ENCODE measurements at places on chromosomes 6 and 20.

DNA sequence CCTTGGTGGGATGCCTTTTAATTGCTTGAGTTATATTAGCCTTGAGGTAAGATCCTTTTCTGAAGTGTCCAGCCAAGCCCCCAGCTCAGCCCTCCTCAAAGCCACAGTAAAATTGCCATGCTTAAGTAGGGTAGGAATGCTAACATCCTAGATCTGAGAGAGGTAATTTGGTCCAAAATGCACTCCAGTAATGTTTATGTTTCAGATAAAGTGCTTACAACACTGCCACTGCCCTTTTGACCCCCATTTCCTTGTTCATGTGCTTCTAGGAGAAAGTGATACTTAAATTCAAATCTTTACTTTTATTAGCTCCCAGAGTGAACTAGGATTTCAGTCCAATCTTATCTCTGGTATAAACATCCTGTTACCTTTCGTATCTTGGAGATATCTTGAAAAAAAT, 318.0 kb downstream of the BMP2 start:
- DNase-seq: no peak

DNA sequence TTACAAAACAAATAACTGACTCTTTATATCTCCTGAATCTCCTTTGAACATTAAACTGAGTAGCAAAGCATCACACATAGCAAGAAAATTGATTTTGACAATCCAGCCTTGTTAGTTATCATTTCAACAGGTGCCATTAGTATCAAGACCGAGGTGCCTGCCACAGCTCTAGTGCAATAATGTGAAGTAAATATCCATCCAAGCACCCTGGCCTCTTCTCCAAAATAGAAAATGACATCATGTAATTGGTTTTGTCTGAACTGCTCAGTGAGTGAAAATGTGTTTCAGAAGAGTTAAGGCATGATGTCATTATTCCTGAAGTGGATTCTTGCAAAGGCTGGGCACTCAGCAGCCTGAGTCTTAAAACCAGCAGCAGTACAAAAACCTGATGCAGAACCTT, 341.4 kb downstream of the PLCB1 start:
- DNase-seq: no peak

- no peak for DNase-seq
These were observed 17.1 kb upstream of the NOL4L start for GRCh38 chr20:32602273-32602672.

DNA sequence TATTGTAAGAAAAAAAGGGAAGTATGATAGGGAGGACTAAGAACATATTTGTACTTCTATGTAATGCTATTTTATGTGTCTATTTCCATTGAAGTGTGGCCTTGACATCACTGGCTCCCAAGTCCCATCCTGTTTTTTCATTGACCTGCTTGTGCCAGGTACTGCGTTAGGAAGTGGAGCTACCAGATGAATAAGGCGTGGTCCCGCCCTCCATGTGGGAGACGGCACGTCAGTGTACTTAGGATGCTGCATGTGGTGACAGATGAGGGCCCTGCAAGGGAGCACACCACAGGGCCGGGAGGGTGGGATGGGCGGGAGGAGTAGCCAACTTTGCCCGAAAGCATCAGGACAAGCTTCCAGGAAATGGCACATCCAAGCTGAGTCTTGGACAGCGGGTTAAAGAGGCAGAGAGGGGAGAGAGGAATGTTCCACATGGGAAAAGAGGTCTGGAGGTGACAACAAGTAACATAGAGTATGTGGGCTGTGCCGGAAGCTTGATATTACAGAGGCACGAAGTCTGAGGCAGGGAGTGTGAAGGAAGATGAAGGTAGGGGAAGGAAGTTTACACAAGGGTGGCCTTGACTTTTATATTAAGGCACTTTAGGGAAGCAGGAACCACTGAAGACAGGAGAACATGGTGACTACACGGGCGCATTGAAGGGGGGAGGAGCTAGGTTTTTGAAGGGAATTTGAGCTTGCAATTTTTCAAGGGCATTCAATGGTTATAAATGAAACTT, 140.6 kb downstream of the MTHFD1L start:
- no peak for DNase-seq

GRCh38 chr6:90444160-90444714, 142.6 kb downstream of the MAP3K7 start:
- DNase-seq: no peak

- no peak for DNase-seq
These were observed 82.0 kb downstream of the WASF1 start for GRCh38 chr6:110097443-110097842.

DNA sequence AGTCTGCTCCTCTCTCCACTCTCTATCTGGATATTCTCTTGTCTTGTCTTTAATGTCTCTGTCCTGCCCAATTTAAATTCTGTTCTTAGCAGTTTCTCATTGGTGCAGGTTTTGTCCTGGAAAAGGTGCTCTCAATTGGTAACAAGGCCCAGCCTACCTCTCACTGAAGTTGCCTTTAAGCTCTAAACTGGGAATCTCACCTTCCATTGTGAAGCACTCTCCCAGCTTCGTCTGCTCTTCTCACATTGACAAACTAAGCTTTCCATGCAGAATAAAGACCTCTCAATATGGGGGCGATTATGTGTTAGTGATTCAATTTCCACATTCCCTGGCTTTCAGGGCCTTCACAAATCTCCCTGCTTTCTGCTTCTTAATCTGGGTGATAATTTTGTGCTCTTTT, 1712.2 kb downstream of the GRIK2 start:
- DNase-seq: no peak

DNA sequence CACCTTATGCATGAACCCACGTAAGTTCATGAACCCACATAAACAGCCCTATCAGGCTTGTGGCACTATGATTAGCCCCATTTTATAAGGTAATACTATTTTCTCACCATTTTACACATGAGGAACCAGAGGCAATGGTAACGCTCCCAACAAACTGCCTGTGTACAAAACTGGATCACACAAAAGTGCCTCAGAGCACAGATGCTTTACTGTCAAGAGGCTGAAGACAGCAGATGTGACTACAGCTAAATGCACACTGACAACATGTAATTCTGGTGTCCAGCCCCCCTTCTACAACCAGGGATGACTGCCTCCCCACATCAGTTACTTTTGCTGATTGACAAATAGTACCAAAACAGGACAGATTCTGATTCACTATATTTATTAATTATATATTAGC, 69.6 kb downstream of the GMDS start:
- no peak for DNase-seq

DNA sequence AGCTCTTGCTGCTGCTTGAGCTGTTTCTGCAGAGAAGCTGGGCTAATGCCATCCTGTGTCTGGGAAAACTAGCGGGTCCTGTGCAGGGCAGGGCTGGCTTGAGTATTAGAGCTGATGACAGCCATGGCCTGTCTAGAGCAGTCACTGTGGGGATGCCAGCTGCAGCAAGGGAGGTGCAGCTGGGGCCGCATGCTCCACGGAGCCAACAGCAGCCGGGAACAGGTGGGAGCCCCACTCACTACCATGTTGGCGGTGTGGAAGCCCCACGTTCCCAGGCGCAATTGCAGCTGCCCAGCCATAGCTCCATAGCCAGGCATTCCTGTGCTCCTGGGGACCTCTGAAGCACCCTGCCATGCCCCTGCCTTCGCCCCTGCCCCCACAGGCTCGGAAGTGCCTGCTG, 212.9 kb downstream of the TFAP2C start:
- no peak for DNase-seq

DNA sequence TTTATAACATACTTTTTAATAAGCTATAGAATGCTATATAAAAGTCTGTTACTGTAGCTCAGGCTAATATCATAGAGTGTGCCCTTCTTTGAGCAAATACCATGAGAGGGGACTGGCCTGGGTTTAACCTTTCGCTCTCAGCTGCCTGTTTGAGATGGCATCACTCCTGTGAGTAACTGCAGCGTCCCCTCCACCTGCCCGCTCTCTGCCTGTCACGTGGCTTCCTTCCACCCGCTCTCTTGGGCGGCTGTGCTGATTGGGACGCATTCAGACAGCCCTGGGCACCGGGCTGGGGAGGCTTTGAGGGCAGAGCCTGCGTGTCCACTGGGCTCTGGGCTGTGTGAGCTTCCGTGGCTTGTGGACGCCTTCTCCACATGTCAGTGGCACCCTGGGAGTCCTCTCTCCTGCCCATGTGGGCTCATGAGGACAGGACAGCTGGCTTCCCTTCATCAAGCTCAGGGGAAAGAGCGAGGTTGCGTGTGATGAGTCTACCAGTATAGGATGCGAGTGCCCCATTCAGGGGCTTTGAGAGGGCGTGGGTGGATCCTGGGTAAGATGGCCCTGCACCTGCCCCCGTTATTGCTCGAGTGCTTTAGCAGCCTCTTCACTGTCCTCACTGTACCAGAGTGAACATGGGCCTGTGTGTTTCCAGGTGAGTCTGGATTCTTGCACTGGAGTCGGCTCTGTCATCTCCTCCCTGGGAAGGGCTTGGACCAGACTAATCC, 10.7 kb upstream of the C20orf204 start:
- no peak for DNase-seq

- no peak for DNase-seq
These were observed 208.7 kb downstream of the SOX4 start for GRCh38 chr6:21802175-21802822.
